ENCODE measurements at places on chromosomes 13 and 19.

GRCh38 chr19:5863030-5863665 lies 7.2 kb downstream of the FUT5 start:
- DNase-seq: no peak

DNA sequence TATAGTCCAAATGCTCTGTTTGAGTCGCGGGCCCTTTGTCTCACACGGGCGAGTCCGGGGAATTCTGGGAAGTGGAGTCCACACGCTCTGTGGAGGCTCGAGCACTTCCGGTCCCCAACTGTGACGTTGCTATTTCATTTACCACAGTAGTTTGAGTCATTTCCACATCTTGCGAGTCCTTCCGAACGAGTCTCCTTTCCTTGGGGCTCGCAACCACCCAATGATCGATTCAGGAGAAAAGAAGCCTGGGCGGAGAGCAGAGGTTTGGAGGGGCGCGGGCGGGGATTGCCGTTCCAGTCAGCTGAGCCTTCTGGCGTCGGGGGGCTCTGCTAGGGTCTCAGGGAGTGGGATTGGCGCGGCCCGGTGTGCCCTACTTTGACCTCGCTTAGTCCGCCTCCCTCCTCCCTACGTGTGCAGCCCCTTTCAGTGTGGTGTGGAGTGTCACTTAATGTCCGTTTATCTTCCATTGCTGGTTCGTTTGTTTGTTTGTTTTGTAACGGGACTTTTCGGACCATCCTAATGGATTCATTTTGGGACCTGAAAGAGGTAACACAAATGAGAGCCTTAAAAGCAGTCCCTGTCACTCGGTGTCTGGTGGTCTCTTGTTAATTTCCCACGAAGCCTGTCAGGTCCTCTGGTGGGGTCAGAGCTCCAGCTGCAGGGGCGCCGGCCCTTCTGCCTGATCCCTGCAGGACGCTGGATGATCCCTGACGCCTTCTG lies at the start of gene ZNF222:
TSS of gene ZNF222 (plus strand) at position 163 of the 720 bp plus-strand sequence. CDS start at position 221, 58 bp downstream.
- DNase-seq: peak; percentile 64

DNA sequence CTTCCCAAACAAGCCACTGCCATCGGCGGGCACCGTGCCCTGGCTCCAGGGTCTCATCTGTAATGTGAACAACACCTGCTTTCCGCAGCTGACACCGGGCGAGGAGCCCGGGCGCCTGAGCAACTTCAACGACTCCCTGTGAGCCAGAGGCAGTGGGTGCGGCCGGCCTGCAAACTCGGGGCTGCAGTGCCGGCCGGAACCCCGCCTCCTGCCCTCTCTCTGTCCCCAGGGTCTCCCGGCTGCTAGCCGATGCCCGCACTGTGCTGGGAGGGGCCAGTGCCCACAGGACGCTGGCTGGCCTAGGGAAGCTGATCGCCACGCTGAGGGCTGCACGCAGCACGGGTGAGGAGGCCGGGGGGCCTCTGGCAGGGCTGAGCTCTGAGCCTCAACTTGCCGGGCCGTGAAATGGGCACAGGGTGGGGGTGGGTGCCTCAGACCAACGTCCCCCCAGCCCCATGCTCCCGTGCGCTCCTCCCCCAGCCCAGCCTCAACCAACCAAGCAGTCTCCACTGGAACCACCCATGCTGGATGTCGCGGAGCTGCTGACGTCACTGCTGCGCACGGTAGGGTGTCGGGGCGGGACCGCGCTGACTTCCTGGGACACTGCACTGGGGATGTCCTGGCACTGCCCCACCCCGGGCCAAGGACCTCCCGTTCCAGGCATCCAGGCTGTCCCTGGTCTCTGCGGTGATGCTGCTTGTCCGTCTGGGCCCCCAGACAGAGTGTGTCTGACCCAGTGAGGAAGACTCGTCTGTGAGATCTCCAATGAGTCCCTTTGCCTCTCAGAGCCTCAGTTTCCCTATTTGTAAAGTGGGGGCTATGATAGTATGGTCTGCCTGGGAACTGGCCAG lies 2.2 kb downstream of the ABCA7 start:
- no peak for DNase-seq

DNA sequence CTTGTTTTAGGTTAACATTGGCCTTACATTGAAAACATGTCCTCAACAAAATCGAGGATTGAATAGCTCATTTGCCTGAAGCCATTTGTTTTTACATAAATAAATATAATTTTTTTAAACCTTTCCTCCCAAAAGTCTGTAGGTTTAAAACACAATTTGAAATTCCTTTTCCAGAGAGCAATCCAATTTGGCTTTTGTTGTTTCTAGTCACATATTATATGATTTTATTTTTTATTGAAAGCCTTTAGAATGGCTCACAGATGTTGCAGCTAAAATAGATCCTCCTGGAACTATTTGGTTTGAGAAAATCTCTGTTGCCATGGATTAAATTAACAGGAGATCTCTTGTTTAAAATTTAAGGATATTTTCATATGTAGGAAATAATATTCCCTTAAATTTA lies 512.6 kb downstream of the KLF5 start:
- no peak for DNase-seq

GRCh38 chr13:27177852-27178251 lies 6.2 kb upstream of the USP12 start:
- DNase-seq: no peak

DNA sequence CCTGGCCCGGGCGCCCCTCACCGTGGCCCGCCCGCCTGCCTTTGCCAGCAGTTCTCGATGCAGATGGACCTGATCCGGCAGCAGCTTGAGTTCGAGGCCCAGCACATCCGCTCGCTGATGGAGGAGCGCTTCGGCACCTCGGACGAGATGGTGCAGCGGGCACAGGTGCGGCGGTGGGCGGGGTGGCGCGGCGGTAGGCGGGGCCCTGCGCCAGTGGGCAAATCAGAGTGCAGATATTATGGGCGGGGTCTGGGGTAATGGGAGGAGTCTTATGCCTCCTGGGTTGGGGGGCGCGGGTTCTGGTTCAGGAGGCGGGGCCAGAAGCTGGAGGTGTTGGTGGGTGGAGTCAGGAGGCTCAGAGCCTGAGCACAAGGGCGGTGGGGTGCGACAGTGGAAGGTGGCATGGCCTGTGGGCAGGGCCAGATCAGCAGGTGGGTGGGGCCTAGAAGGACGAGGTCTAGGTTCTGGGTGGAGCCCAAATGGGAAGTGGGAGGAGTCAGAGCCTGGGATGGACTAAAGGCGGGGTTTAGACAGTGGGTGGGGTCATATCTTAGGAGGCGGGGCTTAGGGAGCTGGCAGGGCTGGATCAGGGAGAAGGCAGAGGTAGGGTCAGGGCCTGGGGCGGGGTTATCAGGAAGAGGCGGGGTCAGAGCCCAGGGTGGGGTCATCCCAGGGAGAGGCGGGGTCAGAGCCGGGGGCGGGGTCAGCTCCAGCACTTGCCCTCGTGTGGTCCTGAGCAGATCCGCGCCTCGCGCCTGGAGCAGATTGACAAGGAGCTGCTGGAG lies 5.6 kb downstream of the APC2 start:
- DNase-seq: no peak

- DNase-seq: peak; percentile 23
Observed at GRCh38 chr13:51644654-51645053, 60.4 kb downstream of the WDFY2 start.

GRCh38 chr13:103540382-103540765 lies 474.2 kb upstream of the SLC10A2 start:
- no peak for DNase-seq

DNA sequence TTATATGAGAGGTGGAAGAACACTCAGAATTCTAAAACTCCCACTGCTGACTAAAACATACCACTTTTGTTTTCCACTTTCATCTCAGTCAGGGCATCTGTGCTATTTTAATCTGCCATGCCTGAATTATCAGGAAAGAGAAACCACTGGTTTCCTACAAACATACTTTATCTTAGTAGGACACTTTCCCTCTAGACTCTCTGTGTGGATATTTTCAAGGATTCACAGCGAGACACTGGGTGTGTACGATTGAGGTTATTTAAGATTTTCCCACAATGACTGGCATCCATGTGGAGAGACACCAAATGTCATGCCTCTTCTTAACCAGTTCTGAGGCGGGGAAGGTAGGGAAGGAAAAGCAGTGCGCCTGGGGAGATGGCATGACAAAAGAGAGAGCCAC lies 212.2 kb downstream of the ENOX1 start:
- DNase-seq: no peak

DNA sequence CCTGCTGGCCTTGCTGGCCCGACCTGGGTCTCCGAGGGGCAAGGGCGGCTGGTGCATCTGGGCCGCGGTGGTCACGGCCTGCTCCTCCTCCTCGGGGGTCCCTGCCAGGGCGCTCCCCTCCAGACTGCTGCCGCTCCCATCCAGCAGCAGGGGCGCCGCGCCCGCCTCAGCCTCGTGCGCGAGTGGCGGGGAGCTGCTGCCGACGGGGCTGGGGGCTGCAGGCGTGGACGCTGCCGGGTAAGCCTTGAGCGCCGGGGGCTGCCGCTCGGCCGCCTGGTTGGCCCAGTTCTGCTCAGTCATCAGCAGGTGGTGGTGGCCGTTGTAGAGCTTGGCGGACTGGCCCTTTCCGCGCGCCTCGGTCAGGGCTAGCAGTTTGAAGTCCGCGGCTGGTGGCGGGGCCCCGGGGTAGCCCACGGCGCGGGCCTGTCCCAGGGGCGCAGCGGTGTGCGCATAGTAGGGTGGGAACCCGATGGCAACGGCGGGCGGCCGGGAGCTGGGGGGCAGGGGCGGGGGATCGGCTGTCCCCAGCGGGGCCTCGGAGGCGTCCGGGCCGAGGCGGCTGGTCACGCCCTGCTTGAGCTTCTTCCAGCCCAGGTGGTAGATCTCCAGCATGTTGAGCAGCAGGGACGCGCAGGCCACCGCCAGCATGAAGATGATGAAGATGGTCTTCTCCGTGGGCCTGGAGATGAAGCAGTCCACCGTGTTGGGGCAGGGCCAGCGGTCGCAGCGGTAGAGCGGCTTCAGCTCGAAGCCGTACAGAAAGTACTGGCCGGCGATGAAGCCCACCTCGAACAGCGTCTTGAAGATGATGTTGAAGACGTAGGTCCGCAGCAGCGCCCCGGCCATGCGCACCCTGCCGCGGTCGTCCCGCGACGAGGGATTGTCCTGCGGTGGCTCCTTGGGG lies 18.6 kb downstream of the GJA3 start:
- no peak for DNase-seq

DNA sequence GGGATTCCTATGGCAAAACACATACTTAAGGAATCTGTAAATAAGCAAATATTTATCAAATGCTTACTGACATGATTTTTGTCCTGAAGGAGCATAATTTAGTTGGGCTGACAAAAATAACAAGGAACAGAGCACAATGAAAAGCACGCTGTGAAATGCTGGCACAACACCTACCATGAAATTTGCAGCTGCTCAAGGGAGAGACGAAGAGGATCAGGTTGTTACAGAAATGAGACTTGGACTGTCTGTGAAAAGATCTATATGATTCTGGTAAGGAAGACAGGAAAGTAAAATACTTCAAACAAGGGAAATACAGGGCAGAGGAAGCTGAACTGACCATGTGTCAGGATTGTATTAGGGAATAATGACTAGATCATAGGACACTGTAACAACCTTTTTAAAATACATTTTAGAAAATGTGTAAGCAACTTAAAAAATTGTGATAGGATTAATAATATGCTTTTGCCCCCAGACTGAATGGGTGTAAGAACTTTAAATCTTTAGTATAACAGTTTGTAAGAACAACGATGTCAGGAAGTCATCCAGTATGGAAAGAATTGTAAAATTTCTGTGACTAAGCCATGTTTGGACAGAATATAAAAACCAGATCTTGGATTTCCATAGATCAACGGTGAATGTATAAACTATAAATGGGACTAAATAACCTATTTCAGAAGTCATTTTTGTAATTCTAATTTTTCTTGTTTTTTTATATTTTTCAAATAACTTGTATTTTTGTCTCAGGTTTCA lies 1556.0 kb downstream of the EFNB2 start:
- no peak for DNase-seq

GRCh38 chr19:14409146-14410023 lies 9.8 kb downstream of the DDX39A start:
- DNase-seq: no peak

- no peak for DNase-seq
Observed at GRCh38 chr13:45860240-45860639, 8.7 kb upstream of the SIAH3 start.

- no peak for DNase-seq
Observed at GRCh38 chr19:48676887-48677286, 4.1 kb upstream of the NTN5 start.

DNA sequence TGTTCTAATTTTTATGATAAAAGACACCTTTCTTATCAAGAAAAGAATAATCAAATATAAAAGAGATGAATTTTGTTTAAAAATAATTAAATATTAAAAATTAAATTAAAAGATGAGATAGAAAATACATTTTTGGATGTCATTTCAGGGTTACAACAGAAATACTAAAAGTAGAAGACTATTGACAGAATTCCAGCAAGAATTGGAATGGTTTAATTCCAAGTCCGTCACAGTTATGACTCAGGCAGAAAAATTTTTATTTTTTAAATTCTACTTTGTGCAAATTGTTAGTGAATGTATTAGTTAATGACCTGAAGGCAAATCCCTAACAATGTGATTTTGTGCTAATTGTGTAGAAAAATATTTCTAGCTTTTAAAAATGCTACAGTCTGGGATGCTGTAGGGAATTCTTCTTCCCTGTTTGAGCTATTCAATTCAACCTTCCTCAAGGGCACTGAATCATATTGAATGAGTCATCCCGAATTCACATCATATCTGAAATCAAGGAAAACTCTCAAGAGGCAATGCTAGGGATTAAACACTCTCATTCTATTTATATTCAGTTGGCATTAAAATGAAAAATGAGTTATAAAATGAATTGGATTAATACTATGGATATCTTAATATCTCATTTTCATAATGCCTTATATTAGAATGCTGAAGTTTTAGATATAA lies 633.5 kb upstream of the ATXN8OS start:
- no peak for DNase-seq

- DNase-seq: no peak
Observed at GRCh38 chr19:12000152-12000981, 35.1 kb downstream of the ZNF433 start.

DNA sequence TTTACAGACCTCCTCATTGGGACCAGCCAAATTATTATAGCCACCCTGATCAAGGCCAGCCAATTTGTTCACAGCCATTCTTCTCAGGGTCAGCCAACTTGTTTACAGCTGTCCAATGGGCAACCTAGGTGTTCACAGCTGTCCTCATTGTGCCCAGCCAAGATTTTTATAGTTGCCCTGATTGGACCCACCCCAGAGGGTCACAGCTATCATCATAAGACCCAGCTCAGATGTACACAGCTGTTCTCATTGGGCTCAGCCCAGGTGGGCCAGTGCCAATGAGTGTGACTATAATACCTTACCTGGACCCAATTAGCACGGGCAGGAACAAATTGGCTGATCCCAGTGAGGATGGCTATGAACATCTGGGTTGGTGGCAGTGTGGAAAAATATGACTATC lies 1151.8 kb downstream of the UQCRFS1 start:
- DNase-seq: no peak

- DNase-seq: no peak
Observed at GRCh38 chr13:110037925-110038573, 251.7 kb upstream of the IRS2 start.

DNA sequence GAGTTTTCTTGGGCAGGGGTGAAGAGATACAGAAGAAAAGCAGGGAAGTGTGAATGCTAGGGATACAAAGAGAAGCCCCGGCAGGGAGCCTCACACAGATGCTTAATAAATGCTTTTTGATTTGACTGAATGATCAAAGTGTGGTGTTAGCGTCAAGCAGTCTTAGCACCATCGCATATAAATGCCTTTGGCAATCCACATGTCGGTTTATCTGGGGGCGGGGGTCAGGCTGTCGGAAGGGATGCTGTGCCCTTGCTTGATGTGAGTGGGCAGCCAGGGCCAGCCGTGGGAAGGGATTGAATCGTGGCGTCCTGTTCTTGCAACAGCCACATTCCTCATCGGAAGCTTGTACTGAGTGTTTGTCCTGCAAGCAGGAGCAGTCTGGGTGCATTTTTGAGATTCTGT lies 173.1 kb downstream of the LACC1 start:
- DNase-seq: no peak

Measured in GM04503 (cell line).